HFF-Myc (cell line): ENCODE measurements at places on chromosomes 2 and 18.

DNA sequence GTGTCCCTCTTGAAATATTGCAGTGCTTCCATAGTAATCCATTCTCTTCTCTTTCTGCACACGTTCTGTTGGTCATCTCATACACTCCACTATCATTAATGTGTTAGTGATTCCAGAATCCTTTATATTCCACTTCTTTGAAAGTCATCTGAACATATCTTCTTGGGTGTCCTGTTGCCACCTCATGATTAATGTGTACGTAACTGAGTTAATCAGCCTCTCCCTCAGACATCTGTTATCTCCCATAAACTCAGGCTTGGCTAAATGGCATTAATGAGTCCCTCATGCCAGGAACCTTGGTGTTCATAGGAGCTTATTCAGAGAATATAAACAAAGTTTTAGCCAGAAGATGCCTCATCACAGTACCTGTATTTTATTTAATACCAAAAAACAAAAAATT is 126.4 kb downstream of the NCOA1 start:
- no peak for DNase-seq

DNA sequence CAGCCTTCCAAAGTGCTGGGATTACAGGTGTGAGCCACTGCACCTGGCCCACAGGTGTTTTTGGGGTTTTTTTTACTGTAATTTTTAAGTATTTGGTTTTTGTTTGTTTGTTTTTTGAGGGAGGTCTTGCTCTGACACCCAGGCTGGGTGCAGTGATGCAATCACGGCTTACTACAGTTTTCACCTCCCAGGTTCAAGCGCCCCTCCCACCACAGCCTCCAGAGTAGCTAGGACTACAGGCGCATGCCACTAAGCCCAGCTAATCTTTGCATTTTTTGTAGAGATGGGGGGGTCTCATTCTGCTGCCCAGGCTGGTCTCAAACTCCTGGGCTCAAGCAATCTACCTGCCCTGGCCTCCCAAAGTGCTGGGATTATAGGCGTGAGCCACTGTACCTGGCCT is 7.3 kb upstream of the SLC11A1 start:
- no peak for DNase-seq

DNA sequence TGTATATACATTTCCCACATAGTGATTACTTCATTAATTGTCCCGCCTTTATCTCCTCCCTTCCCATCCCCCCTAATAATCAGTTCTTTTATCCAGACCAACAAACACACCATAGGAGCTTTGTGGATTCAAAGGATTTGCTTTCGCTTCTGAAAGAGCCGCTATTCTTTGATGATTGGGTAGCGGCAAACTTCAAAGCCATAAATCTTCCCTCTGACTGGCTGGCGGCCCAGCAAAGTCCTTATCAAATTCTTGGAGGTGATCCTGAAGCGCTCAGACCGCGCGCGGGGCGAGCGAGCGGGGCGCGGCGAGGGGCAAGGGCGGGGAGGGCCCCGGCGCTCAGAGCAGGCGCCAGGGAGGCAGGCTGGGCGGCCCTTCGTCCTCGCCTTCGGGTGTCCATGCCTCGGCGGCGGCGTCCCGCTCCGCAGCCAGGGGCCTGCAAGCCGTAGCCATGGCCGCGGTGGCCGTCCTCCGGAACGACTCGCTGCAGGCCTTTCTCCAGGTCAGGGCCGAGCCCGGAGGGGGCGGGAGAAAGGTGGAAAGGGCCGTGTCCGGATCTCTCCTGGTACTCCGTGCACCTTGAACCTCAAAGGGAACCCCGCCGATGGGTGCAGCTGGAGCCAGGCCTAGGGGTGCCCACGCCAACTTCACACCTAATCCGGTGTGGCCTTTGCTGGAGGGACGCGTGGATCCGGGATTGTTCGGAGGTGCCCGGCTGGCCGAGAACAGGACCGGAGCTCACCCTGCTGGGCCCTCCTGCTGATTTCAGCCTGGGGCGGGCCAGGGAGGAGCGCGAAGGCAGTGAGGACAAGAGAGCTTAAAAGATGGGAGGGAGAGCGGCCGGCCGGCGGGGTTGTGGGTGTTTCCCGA is at the start of gene SP5:
TSS of gene SP5 (plus strand) at position 276 of the 870 bp plus-strand sequence. CDS start at position 452, 176 bp downstream.
- DNase-seq: no peak

- no peak for DNase-seq
These were observed 179.4 kb upstream of the HS6ST1 start for GRCh38 chr2:128498086-128498485.

- DNase-seq: no peak
These were observed 77.0 kb downstream of the PRKCE start for GRCh38 chr2:45728458-45728942.
